ENCODE measurements at places on chromosomes 11 and 22.

GRCh38 chr22:29517215-29517908 lies 36.2 kb downstream of the THOC5 start:
- no peak for DNase-seq

- DNase-seq: no peak
Measured at GRCh38 chr22:38097557-38098409, 12.7 kb downstream of the BAIAP2L2 start.

DNA sequence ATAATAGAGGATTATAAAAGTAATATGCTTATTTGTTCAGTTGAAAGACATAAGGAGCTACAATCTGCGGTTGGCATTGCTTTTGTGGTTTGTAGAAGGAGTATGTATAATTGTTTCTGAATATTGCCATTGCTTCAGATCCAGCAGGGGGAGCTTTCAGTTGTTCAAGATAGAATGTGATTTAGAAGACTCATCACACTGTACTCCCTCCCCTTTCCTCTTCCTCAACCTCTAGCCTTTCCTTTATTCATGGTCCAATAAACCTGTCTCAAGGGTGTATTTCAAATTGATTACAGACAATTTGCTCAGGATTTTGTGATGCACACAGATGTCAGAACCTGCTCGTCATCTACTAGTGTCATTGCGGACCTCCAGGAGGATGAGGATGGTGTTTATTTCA lies 9.8 kb downstream of the PRMT3 start:
- no peak for DNase-seq

DNA sequence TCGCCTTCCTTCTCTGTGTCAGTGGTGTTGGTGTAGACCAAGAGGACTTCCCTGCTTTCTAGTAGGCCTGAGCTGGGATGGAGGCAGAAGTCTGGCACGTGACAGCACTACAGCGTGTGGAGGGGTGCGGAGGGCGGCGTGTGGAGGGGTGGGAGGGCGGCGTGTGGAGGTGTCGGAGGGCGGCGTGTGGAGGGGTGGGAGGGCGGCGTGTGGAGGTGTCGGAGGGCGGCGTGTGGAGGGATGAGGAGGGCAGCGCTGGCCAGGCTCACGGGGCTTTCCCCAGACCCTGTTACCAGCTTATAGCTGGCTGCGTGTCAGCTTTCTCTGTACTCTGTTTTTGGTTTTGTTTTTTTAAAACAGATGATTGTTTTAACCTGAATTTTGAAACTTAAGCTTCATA lies 45.7 kb upstream of the CTTN start:
- DNase-seq: no peak

DNA sequence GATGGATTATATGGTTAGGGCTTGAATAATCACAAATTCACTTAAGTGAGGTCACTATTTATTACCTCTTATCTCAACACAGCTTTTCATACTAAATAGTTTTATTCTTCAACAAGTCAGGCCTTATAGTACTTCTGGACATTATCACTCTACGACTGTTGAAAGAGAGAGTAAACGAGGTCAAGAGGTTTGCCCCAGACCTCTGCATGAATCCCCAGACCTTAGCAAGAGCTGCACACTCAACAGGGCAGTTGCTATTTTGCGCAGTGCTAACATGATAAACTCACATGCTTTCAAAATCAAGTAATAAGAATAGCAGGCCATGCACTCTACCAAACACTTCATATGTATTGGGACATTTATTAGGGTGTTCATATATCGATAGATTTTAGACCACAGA lies 60.5 kb downstream of the DDI1 start:
- no peak for DNase-seq

DNA sequence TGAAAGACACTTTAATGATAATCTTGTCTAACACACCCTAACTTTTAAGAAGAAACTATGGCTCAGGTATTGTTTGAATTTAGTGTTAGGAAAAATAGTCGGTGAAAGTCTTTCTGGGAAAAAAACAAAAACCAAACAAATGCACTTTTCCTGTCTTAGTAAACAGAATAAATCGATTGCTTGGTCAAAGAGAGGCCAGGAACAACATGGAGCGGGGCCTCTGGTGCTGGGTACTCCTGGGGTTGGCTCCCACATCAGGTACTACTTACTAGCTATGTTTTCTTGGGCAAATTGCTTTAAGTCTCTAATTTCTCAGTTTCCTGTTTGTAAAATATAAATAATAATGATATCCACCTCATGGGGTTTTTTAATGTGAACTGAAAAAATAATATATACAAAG lies 46.8 kb downstream of the NAV2 start:
- DNase-seq: no peak

GRCh38 chr11:126654886-126655806 lies 299.7 kb downstream of the ST3GAL4 start:
- DNase-seq: no peak

DNA sequence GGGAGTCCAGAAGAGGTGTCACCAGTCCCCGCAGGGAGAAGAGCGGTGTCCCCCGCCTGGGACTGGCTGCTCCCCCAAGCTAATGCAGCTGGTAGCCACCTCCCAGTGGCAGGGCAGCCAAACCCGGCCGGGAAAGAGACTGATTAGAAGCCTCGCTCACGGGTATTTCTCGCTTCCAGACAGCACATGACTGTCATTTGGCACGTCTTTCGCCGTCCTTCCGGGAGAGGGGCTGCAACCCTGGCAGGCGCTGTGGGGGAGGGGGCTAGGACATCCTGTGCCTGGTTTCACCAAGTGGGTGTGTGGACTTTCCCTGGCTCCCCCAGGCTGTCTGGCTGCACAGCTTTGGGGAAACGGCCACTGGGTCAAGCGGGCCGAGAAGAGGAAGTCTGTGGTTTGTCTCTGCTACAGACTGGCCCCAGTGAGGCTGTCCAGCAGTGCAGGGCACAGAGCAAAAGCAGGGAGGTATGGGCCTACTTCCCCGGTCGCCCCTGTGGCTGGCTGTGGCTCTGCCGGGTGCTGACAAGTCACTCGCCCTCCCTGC lies 3.8 kb downstream of the CD81 start:
- DNase-seq: no peak

GRCh38 chr11:75084883-75085282 lies 11.8 kb downstream of the OR2AT4 start:
- DNase-seq: no peak

DNA sequence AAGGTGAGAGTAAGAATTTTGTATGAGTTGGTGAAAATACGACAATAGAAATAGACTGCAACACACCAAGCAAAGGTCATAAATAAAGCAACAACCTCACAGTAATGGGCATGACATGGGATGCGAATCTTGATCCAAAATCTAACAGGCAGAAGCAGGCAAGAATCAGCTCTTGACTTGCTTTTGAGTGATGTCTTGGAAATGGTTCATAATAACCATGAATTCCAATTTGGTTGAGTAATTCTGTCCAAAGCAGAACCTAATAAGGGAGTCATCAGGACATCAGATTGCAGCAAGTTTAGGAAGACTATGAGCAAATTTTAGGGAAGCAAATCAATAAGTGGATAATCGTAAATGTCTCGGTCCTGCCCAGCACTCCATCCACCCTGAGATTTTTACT lies 224.0 kb upstream of the ISX start:
- DNase-seq: no peak

DNA sequence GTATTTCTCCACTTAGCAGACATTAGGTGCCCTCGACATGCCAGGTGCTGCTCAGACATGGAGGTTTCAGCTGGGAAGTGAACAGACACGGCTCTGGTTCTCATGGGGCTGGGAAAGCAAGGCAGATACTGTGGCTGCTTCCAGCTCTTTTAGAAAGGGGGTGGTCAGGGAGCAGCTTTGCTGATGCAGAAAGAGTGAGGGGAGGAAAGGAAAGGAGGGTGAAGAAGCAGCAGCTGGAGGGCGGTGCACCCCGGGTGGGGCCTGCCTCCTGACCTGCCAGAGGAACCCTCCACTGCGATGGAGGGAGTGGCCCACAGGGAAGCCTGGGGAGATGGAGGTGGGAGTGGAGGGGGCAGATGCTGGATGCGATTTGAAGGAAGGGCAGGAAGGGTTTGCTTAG lies 76.8 kb downstream of the MORC2 start:
- DNase-seq: peak; percentile 25

DNA sequence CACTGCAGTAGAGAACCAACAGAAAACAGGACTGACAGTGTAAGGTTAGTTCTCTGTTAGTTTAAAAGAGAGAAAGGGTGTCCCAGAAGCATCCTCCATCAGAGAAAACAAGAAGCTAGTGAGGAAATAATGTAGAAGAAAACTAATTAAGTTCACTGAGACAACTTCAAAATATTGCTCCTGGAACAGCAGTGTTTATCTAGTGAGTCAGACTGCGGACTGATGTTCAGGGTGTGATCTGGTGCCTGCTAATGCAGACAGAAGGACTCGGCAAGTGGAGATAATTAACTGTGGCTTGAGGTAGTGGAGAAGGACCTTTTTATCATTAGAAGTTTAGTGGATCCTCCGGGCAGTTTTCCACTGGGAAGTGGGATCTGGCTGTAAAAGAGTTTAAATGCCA lies 55.4 kb downstream of the CDON start:
- DNase-seq: no peak

GRCh38 chr22:22519591-22519990 lies 479 bp downstream of the ZNF280A start:
- no peak for DNase-seq

- peak; percentile 52 for DNase-seq
Measured at GRCh38 chr11:123166071-123166559, 28.9 kb downstream of the CLMP start.

DNA sequence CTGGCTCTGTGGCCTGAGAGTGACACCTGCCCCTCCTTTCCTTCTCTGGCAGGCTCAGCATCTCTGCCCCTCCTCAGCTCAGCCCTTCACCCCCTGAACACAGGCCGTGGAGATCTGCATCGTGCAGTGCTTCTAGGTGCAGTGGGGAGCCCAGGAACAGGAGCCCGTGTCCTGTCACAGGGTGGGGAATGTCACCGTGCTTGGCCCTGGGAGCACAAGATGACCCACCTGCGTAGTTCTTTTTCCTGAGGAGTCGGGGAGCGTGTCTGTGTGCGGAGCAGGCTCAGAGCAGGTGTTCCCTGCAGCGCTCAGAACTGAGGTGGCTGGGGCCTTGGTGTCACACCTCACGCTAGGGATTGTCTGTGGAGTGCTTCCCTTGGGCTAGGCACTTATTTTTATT lies 10.6 kb downstream of the TBC1D22A start:
- DNase-seq: no peak

GRCh38 chr11:33214187-33214586 lies 43.0 kb upstream of the HIPK3 start:
- DNase-seq: no peak

DNA sequence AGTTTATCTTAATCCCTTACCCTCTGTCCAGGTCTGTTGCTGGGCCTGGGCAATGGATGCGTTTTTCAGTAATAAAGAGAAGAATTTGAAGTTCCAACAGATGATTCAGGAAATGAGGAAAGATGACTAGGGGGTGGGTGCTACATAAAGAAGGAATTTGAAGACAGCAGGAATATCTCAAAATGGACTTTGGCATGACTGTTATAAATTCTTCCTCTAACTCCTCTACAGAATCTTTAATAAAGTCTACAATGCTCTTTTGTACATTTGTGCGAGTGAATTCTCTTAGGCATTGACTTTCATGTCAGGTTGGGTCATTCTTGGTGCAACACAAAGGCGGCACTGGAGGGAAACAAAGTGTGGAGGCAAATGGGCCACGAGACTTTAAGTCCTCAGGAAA lies 35.1 kb upstream of the PRSS23 start:
- DNase-seq: no peak

DNA sequence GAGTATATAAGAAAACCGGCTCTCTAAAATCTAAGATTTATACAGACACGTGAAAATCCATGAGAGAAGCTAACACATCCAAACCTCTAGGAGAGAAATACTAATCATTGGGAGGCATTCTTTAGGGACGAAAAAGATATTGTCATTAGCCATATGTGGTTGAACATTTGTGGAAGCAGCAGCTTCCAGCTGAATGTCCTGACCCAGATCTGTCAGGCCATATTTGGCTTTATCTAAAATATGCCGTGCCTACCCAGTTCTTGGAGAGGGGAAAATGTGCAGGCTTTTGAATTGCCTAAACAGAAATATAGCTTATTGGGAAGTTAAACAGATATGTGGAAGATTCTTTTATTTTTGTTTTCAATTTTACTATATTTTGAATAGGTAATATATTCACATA lies 6.4 kb downstream of the CCDC89 start:
- DNase-seq: no peak

- DNase-seq: no peak
Measured at GRCh38 chr11:47340980-47341775, 11.3 kb downstream of the MYBPC3 start.

DNA sequence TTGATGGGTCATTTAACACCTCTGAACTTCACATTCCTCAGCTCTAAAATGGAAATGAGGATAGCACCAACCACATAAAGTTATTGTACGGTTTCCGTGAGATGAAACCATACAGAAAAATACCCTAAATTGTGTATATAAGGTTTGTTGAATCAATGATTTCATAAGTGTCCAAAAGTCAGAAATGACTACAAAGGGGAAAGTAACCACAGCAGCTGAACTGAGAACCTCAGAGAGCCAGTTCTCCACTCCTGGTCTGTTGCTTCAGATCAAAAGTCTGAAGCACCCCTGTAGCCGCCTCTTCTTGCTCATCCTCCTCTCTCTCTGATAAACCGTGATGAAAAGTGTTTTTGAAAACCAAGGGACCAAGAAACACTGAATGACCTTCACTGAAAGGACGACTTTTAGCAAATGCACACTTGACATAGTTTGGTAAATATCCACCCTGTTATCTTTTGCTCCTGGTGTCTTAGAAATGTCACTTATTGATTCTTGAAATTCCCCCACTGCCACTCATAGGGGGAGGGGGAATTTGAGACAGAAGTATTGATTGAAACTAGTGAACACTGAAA lies 194.5 kb downstream of the NAV2 start:
- no peak for DNase-seq

GRCh38 chr11:74707602-74708510 lies 23.4 kb downstream of the CHRDL2 start:
- no peak for DNase-seq

DNA sequence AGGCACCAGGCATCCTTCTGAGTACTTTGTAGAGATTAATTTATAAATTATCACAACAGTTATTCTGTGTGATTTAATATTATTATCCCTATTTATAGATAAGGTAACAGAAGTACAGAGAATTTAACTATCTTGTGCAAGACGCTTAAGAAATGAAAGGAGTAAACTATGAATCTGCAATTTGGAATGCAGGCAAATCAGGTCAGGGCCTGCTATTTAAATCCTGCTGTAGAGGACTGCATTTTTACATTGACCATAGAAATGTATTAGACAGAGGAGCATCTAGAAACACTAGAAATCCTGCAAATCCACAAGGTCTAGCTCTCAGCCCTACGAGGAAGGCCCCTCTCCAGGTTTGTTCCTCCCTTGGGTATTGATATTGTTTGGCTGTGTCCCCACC lies 336.2 kb downstream of the ETS1 start:
- no peak for DNase-seq

GRCh38 chr11:27119396-27119795 lies 78.8 kb downstream of the BBOX1 start:
- DNase-seq: no peak

- DNase-seq: no peak
Measured at GRCh38 chr11:72228844-72229231, 4.3 kb downstream of the INPPL1 start.

DNA sequence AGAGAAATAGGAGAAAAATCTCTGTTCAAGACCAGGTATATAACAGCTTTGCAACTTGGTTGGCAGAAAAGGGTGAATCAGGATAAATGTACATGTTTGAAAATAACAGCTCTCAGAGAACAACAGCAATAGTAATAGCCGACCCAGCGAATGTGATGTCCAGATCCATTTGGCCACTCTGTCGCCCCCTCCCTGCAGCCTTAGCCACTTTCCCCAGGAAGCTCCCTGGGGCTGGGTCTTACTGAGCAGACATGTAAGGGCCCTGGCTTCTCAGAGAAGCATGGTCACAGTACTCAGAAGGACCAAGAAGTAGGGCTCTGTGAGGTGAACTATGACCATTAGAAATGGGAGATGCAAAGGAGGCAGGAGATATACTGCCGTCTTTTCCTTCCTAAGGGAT lies 154.1 kb upstream of the SNX19 start:
- no peak for DNase-seq

All from mesothelial cell of epicardium (in vitro differentiated cells).